Neural progenitor cell (in vitro differentiated cells): ENCODE measurements at places on chromosomes 1 and 21.

- peak; percentile 93 for DNase-seq
Measured at GRCh38 chr1:56578963-56579875, at the start of gene PLPP3. Gene PLPP3, minus strand, starts transcription at chr1:56579563. Its CDS starts 547 bp downstream, at chr1:56579016.

- no peak for DNase-seq
Measured at GRCh38 chr1:157119448-157119847, 18.7 kb downstream of the ETV3 start.

GRCh38 chr1:44129616-44130500, 11.2 kb downstream of the KLF17 start:
- DNase-seq, result no peak

- DNase-seq, result no peak
Measured at GRCh38 chr1:232379063-232379434, 250.9 kb downstream of the SIPA1L2 start.

GRCh38 chr1:82894635-82895034, 1093.9 kb downstream of the ADGRL2 start:
- no peak for DNase-seq

GRCh38 chr1:26961826-26962225, 1.6 kb upstream of the KDF1 start:
- DNase-seq, result no peak

- no peak for DNase-seq
Measured at GRCh38 chr1:65434255-65434654, 13.8 kb downstream of the LEPR start.

DNA sequence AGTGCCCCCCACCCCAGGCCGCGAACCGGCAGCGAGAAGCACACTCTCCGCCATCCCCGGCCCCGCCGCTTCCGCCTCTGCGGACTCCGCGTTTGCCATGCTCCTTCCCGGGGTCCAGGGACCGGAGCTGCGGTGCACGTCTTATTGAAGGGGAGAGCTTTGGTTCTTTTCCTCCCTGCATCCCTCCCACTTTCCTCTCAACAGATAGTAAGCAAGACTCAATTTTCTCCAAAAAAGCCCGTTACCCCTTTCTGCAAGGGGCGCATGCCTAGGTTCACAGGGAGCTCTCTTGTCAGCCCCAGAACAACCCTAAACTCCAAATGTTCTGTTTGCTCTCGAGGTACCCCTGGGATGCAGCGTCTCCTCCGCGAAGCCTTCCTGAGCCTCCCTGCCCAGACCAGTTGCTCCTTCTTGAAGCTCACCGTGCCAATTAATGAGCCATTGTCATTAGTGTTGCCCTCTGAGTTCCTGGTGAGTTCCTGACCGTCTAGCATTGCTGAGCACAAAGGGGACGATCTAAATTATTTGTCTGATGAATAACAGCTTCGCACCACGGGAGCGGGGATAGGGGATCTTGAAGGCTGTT, 8.1 kb downstream of the FOXD3 start:
- DNase-seq, result peak; percentile 69

DNA sequence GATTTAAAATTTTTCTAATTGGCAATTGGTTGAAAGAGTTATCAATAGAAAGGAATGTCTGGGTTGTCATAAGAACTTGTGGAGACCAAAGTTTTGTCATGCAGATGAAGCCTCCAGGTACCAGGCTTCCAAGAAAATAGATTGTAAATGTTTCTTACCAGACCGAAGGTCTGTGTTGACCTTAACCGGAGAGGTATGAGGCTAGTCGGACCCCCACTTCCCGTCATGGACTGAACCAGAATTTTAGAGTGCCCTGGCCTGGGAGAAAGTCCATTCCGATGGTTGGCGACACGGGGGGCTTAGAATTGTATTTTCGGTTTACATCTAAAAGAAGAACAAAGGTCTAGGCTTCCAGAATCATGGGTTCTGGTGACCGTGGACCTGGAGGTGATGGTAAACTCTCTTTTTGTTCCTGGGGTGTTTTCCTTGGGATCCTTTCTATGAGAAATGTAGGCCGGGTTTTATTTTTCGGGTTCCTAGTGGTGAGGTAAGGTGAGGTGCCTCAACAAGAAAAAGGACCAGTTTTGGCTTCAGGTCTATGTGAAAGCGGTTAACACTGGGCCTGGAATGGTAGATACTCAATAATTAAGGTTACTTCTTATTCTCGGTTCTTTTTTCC, 405 bp upstream of the UHMK1 start:
- DNase-seq, result peak; percentile 1

DNA sequence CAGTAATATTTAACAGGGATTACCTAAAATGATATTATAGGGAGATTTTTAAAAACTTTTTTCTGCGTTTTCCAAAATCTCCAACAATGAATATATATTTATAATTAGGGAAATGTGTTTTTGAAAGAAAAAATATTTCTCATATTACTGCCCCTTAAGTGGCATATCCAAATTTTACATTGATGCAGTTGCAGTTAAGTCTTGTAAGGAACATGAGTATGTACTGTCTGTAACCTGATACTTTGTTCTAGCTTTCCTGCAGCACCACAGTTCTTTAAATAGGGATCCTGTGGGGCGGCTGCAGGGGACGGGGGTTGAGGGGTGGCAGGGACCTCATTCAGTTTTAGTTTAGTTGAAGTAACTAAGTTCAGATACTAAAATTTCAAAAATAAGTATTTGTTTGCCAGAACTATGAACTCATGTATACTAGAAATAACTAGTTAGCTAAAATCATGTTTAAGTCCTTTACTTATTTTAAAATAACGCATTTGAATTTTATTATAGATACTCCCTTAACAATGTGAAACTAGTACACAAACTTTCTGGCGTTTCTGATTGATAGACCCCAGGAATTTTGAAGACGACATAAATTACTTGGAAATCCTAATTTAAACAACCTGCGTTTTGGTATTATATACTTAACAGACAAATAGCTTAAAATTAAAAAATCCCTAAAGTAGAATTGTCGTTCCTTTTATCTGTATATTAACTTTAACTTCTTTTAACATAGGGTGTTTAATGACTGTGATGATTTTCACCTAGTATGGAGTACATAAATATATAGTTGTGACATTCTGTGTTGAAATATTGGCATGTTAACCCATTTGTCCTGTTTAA, 639 bp upstream of the DNAJB4 start:
- peak; percentile 77 for DNase-seq

DNA sequence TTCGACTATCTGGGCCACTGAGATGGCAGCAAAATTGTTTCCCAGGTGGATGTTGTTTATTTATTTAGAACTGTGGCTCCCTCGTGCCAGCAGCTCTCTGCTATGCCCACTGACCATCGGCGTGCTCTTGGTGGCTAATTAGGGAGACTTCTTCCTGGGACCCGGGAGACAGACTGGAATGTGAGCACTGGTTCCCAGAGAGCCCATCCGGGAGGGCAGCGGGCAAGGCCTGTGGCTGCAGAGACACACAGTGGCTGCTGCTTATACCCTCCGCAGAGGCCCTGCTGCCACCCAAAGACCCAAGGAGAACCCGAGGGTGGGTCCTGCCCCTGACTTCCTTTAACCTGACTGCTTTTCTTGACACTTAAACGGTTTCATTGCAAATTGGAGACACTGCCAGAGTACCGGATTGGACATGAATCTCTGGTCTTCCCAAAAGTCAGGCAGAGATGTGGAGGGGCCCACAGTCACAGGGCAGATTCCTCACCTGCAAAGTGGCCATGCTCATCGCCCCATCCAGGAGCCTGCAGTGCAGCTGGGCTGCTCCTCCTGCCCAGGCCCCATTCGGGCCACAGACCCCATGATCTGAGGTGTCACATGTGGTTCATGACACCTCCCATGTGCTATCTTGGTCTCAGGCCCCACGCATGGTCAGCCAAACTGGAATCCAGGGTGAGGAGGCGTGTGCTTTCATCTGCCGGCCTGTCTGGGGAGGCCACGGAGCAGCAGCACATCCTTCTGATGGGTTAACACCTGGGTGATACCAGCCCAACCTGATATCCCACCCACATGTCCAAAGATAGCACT, 5.7 kb upstream of the MATN1 start:
- DNase-seq, result no peak

DNA sequence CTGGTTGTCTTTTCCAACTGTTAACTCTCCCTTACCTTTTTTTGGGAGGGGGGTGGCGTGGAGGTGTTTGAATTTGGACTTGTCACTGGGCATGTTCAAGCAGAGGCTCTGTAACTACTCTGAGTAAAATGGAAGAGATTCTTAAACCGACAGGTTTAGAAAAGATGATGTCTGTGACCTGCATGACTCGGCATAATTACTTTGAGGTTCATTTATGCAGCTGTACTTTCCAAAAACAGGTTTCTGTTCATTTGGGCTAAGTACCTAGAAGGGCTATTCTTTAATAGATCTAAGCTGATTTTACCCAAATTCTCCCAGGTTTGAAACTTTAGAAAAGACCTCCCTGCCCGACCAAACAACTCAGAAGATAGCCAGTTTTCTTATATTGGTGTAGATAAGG, 80.3 kb downstream of the SLC35A3 start:
- DNase-seq, result no peak

- DNase-seq, result no peak
Measured at GRCh38 chr1:232655028-232655745, 25.3 kb upstream of the SIPA1L2 start.

DNA sequence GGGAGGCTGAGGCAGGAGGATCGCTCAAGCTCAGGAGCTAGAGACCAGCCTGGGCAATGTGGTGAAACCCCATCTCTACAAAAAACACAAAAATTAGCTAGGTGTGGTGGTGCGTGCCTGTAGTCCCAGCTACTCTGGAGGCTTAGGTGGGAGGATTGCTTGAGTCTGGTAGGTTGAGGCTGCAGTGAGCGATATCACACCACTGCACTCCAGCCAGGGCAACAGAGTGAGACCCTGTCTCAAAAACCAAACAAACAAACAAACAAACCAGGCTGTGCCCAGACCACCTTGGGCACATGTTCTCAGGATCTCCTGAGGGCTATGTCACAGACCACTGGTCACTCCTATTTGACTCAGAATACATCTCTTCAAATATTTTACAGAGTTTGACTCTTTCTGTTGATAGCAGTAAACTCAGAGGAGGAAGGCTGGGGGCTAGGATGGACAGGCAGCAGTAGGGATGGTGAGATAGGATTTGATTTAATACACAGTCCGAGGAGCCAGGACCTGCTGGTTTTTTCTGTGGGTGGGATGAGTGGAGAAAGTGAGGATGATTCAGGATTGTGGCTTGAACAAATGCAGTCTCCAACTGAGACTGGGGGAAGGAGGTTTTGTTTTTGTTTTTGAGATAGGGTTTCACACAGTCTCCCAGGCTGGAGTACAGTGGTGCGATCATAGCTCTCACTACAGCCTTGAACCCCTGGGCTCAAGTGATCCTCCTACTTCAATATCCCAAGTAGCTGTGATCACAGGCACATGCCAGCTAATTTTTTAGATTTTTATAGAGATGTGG, 46.5 kb downstream of the OLFML3 start:
- no peak for DNase-seq

- no peak for DNase-seq
Measured at GRCh38 chr1:91575909-91576519, 75.4 kb downstream of the CDC7 start.

DNA sequence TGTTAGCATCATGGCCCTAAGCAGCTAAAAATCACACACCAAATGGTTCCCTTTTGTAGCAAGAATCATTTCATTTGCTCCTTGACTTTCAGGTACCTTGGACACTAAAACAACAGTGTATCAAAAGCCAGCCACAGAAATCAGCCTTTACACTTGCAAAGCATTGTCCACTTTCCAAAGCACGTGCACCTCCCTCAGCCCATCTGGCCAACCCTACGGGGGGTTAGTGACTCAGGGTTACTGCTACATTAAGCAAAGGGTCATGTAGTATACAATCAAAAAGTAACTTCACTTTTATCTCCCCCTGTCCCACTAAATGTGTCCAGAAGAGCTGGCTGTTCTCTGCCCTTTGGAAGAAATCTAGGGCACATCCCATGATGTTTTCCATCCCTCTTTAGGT, 149.7 kb downstream of the HIVEP3 start:
- no peak for DNase-seq

- DNase-seq, result no peak
Measured at GRCh38 chr1:94739521-94740061, 80.6 kb upstream of the SLC44A3 start.

DNA sequence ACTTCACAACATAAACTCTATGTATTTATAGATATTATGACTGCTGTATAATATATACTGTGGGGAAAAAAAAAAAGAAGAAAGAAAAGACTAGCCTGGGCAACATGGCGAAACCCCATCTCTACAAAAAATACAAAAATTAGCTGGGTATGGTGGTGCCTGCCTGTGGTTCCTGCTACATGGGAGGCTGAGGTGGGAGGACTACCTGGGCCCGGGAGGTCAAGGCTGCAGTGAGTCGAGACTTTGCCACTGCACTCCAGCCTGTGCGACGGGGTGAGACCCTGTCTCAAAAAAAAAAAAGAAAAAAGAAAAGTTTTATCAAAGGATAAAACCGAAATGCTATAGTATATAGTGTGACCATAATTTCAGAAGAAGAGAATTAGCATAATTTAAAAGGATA, 2.7 kb downstream of the EXOC8 start:
- DNase-seq, result no peak

DNA sequence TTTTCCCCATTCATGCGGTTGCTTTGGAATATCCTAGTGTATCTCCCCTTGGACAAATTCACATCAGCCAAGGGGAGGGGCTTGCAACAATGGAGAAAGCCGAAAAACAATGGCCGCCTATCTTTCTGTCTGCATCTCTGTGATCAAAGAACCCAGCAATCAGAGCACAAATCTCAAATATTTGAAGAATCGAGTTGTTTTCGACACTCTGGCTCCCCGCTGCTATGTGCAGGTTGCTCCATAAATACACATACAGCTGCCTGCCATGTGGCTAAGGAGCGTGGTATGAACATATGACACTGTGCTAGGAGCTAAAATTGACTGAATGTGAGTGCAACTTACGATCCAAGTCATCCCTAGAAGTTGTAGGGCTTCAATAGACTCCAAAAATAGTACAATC, 8.5 kb downstream of the CFHR4 start:
- DNase-seq, result no peak

DNA sequence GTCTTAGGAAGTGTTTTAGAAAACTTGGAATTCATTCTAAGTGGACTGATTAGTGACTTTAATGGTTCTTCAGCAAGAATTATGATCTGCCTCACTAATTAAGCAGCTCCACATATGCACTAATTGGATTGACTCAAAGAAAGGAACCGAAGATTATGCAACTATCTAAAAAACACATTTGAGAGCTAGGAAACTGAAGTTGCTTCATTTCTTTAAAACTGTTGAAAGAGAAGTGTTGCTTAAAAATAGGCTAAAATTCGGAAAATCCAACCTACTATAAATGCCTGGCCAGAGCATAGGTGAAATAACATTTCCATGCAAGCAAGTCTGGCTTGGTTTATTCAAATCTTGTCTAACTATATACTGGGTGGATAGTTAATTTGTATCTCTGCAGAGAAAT, 502.9 kb upstream of the ZRANB2 start:
- no peak for DNase-seq

GRCh38 chr1:108592030-108592759, 32.3 kb downstream of the EEIG2 start:
- no peak for DNase-seq
